ENCODE measurements at places on chromosomes 16 and 17. TPM values are rescaled to one million over a fixed set of nuclear protein-coding genes. Genes with fewer than 3 reads are reported as not detected.

Gene JPH3
- total RNA-seq, result not detected

Gene PRR29
- total RNA-seq, result 0.71 TPM

Gene TEKT3
- total RNA-seq, result not detected

Gene TBC1D3
- not detected for total RNA-seq

Gene SOX15
- total RNA-seq, result 0.30 TPM

Gene C1QTNF8
- total RNA-seq, result not detected

Gene TMEM114
- total RNA-seq, result not detected
